ENCODE measurements at places on chromosomes 12 and 14. TPM values are rescaled to one million over a fixed set of nuclear protein-coding genes. Genes with fewer than 3 reads are reported as not detected.
A peak's percentile ranks its signal among the peaks of the same experiment; 100 is the strongest.

Gene METTL17
- total RNA-seq, result 39.0 TPM

Gene NR2C1
- 33.3 TPM for total RNA-seq

Gene OVCH1
- total RNA-seq, result 0.29 TPM

Gene SPTLC2
- total RNA-seq, result 18.4 TPM

Gene WNK1
- total RNA-seq, result 255 TPM

Gene ALX1
- not detected for total RNA-seq

DNA sequence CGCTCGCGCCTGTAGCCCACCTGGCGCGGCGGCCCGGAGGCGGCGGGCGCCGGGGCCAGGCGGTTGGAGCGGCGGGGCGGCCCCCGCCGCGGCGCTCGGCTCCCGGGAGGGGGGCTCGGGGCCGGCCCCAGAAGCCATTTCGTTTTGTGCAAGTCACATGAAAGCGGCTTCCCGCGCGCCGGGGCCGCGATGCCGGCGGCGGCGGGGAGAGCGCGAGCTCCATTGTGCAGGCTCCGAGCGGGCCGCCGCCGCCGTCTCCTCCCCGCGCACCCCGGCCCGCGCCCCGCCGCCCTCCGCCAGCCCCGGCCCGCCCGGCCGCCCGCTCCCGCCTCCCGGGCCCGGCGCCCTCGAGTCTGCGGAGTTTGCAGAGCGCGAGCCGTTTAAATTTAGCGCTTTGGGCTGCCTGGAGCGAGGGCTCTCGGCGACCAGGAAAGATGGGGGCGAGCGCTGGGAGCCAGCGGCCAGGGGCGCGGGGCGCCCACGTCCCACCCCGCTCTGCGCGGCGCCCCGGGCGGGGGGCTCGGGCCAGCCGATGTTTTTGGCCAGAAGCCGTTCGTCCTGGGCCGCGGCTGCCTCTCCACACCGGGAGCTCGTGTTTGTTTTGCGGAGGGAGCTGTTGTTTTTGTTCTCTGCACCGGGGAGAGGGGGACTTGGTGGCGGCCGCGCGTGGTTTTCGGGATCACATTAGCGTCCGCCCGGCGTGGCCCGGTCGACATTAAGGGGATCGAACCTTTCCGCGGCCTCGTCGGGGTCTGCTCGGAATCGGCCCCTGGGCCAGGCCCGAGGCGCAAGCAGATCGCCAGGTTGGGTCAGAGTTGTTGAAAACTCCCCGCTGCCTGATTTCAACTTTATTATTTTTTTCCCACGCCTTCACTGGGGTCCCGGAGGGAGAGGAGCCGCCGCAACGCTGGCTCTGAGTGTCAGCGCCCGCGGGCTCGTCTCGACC is 982 bp downstream of the BCL7A start:
- DNase-seq, result peak; percentile 35

GRCh38 chr12:124126950-124127655 is 154.1 kb downstream of the ZNF664 start:
- DNase-seq, result no peak

DNA sequence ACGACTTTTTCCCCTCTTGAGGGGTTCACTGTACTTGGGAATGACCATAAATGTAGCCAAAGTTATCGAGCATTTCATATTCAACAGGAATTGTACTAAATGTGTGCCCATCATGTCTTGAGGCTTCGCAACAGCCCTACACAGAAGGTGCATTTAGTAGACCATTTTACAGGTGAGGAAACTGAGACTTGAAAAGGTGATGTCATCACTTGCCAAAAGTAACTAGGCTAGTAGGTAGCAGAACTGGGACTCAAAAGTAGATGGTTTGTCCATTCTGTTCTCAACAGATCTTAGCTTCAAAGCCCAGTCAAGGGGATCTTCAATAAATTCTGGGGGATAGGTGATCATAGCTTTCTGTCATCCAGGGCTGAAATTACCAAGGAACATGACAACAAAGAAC is 782.2 kb downstream of the MED13L start:
- no peak for DNase-seq

GRCh38 chr14:34219661-34220377 is 242.2 kb downstream of the SPTSSA start:
- DNase-seq, result no peak

- no peak for DNase-seq
Observed at GRCh38 chr12:101566318-101566717, 28.5 kb upstream of the MYBPC1 start.

- DNase-seq, result peak; percentile 81
Observed at GRCh38 chr12:123269395-123269892, 2.2 kb downstream of the CDK2AP1 start.

GRCh38 chr12:116821291-116821690 is 60.0 kb downstream of the HRK start:
- no peak for DNase-seq
